H9 (cell line): ENCODE measurements at places on chromosomes 2 and 18. TPM values are rescaled to one million over a fixed set of nuclear protein-coding genes. Genes with fewer than 3 reads are reported as not detected.

ST8SIA3 gene
- 1.9 and 2.3 TPM in 2 replicates for total RNA-seq

KCNG3 gene
- 16.5 and 17.0 TPM in 2 replicates for total RNA-seq

GRCh38 chr2:67917332-67918054, 145.3 kb downstream of the C1D start:
- no peak for DNase-seq

DNA sequence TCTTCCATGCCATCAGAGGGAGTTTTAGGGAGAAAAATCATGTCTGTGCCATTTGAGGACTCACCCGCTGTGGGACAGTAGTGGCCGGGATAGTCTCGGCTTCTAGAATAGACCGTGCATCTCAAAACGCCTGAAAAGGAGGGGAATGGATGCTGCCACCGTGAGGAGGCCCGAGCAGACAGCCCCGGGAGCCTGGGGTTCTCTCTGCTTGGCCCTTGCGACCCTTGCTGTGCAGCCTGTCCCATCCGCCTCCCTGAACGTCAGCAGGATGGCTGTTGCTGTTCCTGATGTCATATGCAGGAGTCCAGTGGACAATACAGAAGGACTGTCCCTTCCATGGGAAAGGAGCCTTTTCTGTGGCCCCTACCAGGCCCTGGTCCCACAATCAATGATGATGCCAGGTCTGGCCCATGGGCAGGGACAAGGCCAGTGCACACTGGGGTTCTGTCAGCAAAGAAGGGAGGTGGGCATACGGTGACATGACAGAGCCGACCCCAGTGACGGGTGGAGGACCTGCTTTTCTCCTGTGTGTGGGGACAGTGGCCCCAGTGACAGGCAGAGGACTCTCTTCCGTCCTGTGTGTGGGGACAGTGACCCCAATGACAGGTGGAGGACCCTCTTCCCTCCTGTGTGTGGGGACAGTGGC, 58.8 kb downstream of the ACKR3 start:
- no peak for DNase-seq

DNA sequence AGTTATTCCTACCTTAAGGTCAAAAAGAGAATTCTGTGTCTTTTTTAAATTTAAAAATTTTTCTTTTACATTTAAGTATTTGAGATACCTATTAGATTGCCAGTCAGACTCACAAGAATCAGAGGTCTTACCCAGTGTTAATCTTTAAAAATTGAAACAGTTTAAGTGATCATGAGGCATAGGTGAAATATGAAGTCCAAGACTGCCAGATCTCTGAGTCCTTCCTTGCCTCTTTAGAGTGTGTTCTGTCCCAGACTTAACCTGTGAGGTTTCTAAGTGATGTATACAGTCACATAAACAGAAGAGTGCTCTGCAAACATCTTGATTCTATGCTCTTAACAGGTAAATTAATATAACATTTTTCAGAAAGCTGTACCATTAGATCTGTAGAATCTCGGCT, 40.6 kb downstream of the ACTR3 start:
- DNase-seq: no peak

DNA sequence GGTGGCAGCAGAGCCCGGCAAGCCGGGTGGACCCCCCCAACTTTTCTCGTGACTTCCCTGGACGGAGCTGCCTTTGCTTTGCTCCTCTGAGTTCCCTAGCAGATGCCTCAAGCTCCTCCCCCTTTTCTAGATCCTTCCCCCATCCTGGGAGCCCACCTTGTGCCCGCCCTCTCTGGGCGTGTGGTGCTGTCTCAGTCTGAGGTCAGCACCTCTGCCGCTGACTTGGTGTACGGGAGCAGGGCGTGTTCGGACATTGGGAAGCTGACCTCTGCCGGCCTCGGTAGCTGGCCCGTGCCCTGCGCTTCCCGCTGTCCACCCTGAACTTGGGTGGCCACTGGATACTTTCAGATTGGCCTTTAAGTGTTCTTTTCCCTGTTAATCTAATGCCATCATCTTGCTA, 19.6 kb upstream of the ESPNL start:
- no peak for DNase-seq
